ENCODE measurements at places on chromosomes 2 and 18.

- no peak for DNase-seq
Measured at GRCh38 chr18:79241755-79242154, 154.0 kb upstream of the NFATC1 start.

DNA sequence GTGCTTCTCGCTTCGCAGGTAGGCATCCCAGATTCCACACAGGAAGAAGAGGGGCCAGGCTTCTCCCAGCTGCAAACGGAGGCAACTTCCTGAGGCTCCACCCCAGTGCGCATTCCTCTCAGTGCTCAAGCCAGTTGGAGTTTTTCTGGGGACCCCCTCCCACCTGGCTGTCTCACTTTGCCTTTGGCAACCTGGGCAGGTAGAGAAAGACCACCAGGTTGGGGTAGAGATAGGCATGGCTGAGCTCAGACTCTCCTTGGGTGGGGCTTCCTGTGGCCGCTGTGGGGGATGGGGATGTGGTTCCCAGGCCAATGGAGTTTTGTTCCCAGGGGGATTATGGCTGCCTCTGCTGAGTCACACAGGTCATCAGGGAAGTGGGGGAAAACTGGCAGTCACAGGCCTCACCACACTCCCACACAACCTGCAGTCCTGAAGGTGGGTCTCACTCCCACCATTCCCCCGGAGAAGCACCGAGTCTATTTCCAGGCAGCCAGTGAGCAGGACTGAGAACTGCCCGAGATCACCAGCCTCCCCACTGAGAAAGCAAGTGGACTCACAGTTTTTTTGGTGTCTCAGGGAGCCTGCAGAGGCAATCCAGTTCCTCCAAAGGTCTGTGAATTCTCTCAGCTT lies 38.1 kb downstream of the SLC39A10 start:
- no peak for DNase-seq

- DNase-seq: no peak
Measured at GRCh38 chr2:42224422-42225067, 55.4 kb downstream of the EML4 start.

- no peak for DNase-seq
Measured at GRCh38 chr2:79729532-79729931, 216.7 kb downstream of the CTNNA2 start.

- peak; percentile 65 for DNase-seq
Measured at GRCh38 chr2:234135750-234136221, 85.3 kb downstream of the SPP2 start.

- DNase-seq: no peak
Measured at GRCh38 chr2:24771061-24771460, 22.1 kb downstream of the PTRHD1 start.
